ENCODE measurements at places on chromosomes 1 and 21. TPM values are rescaled to one million over a fixed set of nuclear protein-coding genes. Genes with fewer than 3 reads are reported as not detected.

DNA sequence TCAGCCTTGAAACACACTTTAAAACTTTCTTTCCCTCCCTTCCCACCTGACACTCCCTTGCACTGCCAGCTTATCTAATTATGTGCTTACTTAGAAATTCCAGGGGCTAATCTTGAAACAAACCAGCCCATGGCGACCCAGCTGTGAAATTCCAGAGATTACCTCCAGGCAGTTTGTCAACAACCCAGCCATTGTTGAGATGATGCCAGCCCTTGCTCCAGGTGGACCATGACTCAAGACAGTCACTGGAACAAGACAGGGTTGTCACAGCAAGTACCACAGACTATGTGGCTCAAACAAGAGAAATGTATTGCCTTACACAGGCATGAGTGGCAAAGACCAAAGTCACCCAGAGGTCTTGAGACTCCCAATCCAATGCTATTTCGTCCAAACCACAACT lies 7.9 kb downstream of the FYB2 start:
- DNase-seq, result no peak

- no peak for DNase-seq
Observed at GRCh38 chr1:225710804-225711203, 57.9 kb upstream of the ENAH start.

DNA sequence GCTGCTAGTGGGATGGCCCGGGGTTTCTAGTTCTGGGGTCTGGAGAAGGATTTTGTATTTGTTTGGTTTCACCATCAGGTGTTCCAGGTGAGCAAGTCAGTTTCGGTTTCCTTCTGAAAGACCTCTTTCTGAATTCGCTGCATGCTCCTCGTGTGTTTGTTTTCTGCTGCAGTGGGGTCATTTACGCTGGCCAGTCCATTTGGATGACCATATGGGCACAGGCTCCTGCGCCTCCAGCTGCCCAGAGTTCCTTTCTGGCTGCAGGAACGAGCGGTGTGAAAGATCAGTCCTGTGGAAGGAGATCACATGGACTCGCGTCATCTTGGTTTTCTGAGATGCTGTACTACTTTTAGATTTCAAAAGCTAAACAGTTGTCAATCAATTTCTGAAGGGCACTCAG lies 83.7 kb upstream of the GCLM start:
- DNase-seq, result no peak

GRCh38 chr1:169595764-169596711 lies 9.8 kb upstream of the F5 start:
- DNase-seq, result peak; percentile 51

GRCh38 chr1:79902418-79902817 lies 895.9 kb upstream of the ADGRL4 start:
- DNase-seq, result no peak

- no peak for DNase-seq
Observed at GRCh38 chr1:18722270-18722669, 91.6 kb downstream of the PAX7 start.

DNA sequence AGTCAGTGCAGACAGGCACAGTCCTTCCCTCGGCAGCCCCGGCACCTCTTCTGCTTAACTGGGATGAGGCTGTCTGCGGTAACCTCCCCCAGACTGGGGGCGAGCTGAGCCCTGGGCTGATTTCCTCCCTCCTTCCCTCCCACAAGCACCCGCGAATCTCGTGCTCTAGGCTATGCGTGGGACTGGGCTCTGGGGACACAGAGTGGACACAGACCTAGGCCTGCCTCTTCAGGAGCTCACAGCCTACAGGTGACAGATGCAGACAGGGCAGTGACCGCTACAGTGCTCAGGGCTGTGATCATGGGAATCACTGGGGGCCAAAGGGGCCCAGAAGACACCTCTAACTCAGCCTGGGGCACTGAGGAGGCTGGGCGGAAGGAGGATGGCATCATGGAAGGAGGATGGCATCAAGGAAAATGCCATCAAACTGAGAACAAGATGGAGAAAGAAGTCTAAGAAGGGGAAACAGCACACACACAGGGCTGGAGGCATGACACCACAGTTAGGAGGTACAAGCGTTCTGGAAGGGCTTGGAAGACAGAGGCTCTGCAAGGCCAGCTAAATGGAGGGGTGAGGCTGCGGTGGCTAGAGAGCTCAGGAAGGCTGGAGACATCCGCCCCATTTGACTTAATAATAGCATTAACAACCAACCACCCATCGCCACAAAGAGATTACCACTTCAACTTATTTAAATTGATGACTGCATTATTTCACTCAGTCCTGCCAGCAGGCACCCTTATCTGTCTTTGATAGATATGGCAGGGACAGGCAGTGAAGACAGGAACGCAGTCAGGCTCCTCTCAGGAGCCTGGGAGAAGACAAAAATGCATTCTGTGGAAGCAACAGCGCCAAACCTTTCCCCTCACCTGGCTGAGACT lies 4.2 kb downstream of the TTC39A start:
- DNase-seq, result no peak

DNA sequence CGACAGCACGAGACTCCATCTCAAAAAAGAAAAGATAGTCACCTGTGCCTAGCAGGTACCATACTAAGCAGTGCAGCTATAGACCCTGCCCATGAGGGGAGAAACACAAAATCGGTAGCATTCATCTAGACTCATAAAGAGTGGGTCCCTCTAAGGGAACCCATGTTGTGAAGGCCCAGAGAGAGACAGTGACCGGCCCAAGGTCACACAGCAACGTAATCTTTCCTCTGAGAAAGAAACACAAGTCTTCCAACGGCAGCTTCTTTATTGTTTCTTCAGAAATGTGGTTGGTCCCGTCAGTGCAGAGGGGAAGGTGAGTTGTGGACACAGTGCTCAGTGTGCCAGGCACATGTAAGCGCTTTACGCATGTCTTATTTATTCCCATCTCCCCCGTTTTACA lies 198.6 kb upstream of the TMEM51 start:
- no peak for DNase-seq

DNA sequence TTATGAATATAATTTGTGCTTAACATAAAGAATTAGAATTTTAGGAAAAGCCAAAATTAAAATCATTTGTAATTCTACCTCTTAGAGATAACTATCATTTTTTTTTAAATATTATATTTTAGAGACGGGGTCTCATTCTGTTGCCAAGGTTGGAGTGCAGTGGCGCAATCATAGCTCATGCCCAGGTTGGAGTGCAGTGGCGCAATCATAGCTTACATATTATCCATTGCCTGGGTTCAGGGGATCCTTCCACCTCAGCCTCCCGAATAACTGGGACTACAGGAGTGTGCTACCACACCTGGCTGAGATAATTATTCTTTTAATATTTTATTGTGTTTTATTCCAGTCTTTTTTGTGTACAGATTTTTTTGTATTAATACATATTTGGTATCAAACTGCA lies 8.3 kb downstream of the RASAL2 start:
- DNase-seq, result no peak

DNA sequence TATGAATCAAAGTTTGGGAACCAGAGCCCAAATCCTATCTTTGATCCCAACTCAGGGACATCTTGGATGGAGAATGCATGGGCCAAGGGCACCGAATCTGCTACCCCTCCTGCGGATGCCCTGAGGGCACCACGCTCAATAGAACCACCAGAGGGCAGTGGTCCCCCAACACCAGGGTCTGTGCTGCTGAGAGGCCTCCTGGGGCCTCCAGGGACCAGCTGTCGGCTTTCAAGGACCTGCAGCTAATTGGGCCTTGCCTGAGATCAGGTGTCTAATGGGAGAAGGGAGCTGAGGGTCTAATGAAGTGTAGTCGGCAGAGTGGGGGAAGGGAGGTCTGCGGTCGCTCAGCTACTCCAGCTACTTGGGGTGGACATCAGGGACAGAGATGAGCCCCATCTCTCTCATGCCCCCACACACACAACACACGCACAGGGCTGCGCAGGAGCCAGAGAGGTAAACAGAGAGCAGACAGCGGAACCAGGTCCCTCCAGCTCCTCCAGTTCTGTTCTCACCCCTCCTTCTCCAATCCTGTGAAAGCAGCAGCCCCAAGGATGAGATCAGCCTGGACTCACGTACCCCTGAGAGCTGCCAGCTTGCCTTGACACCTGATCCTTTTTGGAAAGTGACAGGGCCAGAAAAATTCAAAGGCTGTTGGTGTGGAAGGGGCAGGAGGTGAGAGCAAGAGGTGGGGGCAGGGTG lies 34.9 kb upstream of the PPP1R15B start:
- peak; percentile 83 for DNase-seq

- no peak for DNase-seq
Observed at GRCh38 chr1:202351725-202352124, 3.2 kb downstream of the PPP1R12B start.

DNA sequence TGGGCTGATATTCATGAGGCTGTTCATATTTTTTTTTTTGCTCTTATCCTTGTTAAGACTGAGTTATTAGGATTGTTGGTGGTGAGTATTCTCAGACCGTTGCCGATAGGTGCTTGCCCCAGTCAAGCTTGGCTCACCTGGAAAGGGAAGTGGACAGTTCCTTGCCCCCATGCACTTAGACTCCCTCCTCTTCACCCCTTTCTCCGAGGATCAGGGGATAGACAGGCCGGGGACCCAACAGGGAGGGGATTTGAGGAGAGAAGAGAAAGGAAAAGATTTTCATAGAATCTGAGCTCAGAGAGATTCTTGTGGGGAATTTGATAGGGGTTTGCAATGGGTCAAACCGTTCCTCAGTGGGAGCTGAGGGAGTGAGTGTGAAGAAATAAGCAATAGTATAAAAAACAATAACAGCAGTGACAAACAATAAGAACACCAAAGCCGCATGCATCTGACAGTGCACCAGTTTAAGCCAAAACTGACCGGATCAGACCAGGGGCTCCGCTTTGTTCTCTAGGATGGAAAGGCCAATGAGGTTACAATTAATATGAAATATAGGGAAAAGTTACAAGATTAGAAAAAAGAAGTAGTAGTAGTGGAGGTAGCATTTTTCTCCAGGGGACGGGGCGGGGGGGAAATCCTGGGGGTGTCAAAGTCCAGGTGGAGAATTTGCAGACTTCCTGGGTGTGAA lies 8.9 kb downstream of the PAX7 start:
- DNase-seq, result no peak

DNA sequence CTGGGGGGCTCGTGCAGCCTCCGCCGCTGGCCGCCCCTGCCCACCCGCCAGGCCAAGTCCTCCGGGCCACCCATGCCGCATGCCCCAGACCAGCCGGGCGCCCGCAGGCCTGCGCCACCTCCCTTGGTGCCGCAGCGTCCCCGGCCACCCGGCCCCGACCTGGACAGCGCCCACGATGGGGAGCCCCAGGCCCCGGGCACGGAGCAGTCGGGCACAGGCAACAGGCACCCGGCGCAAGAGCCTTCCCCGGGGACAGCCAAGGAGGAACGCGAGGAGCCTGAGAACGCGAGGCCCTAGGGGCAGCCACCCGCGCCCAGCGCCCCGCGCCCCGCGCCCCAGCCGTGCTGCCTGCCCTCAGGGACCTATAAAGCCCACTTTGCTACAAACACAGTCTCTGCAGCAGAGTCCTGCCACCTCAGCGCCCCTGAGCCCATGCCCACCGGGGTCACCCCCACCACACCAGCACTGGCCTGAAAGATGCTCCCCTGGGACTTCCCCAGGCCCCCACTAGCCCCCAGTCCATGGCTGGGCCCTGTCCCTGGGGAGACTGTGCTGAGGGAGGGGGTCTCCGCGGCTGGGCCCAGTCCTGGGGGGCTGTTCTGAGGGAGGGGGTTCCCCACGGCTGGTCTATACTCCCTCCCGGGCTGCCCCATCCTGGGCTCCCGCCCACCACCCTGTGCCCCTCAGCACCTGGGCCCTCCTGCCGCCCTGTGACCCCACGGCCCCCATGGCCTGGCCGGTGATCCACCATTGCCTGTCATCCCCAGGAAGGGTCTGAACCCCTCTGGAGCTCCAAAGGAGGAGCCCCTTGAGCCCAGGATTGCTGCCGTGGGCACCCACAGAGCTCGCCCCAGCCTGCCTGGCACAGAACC lies 8.6 kb downstream of the TNFRSF18 start:
- DNase-seq, result no peak

- DNase-seq, result no peak
Observed at GRCh38 chr1:8315573-8316475, 2.1 kb upstream of the SLC45A1 start.

DNA sequence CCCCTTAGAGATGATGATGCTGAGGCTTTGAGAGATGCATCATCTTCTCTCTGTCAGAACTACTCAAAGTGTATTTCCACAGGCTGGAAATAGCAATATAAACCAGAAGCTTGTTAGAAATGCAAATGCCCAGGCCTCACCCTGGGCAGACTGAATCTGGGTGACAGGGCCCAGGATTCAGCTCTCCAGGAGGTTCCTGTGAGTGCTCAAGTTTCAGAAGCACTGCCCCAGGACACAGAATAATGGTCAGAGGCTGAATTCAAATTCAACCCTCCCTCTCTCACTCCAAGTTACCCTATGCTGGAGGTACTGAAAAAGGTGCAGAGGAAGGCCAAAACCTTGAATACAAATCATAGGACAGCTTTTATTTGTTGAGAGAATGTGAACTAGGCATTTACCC lies 98.5 kb upstream of the NGF start:
- no peak for DNase-seq

- DNase-seq, result no peak
Observed at GRCh38 chr1:101247404-101248287, 10.8 kb downstream of the S1PR1 start.

- peak; percentile 55 for DNase-seq
Observed at GRCh38 chr21:35840197-35840799, 220.0 kb downstream of the SETD4 start.

- no peak for DNase-seq
Observed at GRCh38 chr1:172733815-172734214, 74.9 kb downstream of the FASLG start.

GRCh38 chr1:153880962-153881361 lies 41.8 kb downstream of the GATAD2B start:
- DNase-seq, result peak; percentile 99

DNA sequence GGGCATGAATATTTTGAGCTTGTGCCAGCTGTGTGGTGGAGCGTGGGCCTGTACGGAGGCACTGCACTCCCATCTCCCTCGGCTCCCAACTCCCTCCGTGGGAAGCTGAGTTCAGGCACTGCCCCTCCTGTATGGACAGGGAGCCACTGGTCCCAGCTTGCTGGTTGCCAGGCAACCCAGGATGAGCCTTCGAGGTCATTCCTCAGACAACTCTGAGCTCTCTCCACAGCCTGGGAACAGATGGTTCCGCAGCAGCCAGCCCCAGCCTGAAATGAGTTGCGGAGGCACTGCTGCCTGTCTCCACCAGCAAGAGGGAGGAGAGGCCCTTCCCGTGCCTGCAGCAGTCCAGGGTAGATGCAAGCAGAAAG lies 58.4 kb upstream of the TENT5B start:
- DNase-seq, result peak; percentile 64

DNA sequence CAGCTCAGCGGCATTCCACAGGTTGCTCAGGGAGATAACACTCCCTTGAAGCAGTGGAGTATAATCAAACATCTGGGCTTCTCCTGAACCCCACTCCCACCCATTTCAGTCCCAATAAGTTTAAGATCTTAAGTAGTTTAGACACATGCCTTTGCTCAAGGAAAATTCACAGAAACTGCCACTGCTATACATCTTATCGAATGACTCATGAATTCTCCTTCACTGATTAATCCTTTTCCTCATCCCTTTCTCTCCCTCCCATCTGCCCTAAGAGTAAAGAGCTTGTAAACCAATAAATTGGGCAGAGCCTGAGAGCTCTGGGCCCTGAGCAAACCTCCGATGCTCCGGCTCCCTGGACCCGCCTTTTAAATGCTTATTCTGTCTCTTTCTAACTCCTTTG lies 10.2 kb downstream of the VN1R5 start:
- no peak for DNase-seq

ELAPOR1 gene
- polyA plus RNA-seq, result 1.6 TPM

HSPA6 gene
- 0.35 TPM for polyA plus RNA-seq

KIRREL1 gene
- polyA plus RNA-seq, result 182 TPM

MCOLN3 gene
- 23.1 TPM for polyA plus RNA-seq

PROK1 gene
- polyA plus RNA-seq, result 0.17 TPM

AIRE gene
- 0.42 TPM for polyA plus RNA-seq

JAM2 gene
- 14.1 TPM for polyA plus RNA-seq

CLCNKA gene
- 9.8 TPM for polyA plus RNA-seq

LCE3E gene
- polyA plus RNA-seq, result not detected

SESN2 gene
- polyA plus RNA-seq, result 18.1 TPM

RIPPLY3 gene
- 3.1 TPM for polyA plus RNA-seq

Data from left kidney (tissue), 8 donors.